ENCODE measurements at places on chromosomes 7 and 10.
A peak's percentile ranks its signal among the peaks of the same experiment; 100 is the strongest.

- no peak for DNase-seq
Measured at GRCh38 chr7:20284771-20285143, 45.9 kb upstream of the ITGB8 start.

GRCh38 chr10:107728807-107729206 lies 564.3 kb upstream of the SORCS1 start:
- DNase-seq, result no peak

GRCh38 chr7:105298439-105298894 lies 90.3 kb downstream of the SRPK2 start:
- DNase-seq, result no peak

DNA sequence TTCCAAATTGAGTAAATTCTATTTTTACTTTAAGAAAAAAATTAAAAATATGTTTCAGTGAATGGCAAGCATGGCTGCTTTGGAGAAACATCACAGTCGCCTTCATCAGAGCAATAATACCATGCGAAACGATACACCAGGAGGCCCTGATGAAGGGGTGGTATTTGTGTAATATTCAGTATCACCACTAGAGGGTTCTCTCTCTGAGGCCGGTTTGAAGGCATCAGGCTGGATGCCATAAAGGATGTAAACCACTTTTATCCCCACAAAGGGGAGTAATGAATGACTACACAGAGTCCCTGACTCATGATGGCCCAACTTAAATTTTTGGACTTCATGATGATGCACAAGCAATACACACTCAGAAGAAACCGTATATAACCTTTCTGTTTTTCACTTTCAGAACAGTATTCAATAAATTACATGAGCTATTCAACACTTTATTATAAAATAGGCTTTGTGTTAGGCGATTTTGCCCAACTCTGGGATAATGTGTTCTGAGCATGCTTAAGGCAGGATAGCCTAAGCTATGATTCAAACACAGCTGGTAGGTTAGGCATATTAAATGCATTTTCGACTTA lies 95.5 kb downstream of the PPP1R17 start:
- DNase-seq, result peak; percentile 50

Data from astrocyte of the cerebellum (primary cell).